Activated CD4-positive, alpha-beta T cell treated with anti-CD3 and anti-CD28 coated beads, Interleukin-2, amount 50 U/mL, for 4 hours (primary cell): ENCODE measurements at places on chromosomes 3 and 15.
A peak's percentile ranks its signal among the peaks of the same experiment; 100 is the strongest.

DNA sequence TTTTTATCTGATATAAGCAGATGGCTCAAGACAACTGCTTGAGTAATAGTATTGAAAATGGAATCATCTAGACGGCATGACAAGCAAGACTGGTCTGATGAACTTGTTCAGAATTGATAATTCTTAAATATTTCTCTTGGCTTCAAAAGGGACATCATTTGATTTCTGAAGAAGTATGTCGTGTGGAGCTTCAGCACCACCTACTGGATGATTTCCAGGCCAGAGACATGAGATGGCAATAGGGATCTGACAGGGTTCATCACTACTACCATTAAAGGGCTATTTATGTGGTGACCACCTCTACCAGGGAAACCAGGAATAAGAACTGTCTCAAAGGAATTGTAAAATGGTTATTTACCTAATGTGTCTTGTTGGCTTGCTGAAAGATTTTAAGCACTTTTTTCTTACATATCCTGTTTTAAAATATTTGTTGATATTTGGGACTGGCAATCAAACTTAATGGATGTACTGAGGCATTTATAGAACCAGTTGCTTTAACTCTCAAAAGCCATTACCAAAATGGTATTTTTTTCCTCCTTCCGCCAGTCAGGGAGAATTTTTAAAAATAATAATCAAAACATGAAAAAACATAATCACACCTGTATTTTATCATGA lies 99.5 kb upstream of the FAM98B start:
- DNase-seq, result peak; percentile 41

DNA sequence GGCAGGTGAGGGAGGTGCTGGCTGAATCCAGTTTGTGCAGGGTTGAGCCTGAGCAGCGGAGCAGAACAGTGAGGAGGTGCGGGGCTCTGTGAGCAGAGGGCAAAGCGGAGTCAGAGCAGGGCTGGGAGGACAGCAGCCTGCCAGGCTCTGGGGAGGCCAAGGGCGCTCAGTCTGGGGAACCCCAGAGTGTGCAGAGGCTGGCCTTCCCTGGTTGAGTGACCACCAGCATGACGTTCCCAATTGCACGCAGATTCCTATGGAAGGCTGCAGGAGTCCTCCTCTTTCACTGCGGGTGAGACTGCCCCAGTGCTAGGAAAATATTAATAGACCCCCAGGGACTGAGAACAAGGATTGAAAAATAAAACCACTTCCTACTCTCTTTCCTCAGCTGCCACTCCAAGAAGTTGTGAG lies 13.2 kb downstream of the MRAS start:
- DNase-seq, result no peak

DNA sequence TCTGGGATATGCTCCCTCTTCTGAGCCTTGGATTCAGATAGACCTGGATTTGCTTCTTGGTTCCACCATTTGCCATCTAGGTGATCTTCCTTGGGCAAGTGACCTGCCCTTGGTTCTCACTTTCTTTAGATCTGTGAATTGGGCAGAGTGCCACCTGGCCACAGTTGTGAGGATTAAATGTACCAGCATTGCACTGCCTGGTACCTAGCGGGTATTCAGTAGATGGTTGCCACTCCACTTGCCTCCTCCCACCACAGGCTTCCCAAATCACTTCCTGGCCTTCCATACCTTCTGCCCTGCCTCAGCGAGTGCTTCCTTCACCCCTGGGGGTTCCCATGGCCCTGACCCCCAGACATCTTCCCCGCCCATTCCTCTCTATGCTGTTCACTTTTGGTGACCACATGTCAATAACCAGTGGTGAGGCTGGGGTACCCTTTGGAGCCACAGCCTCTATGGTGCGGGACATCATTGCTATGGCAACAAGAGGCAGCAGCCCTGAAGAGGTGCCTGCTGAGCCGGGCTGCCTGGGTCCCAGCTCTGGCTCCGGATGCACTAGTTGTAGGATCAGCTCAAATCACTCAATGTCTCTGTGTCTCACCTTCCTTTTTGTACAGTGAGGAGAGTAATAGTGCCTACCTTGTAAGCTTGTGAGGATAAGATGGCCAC lies 40.5 kb downstream of the CMTM7 start:
- no peak for DNase-seq

GRCh38 chr3:6791161-6791560 lies 69.8 kb upstream of the GRM7 start:
- no peak for DNase-seq

DNA sequence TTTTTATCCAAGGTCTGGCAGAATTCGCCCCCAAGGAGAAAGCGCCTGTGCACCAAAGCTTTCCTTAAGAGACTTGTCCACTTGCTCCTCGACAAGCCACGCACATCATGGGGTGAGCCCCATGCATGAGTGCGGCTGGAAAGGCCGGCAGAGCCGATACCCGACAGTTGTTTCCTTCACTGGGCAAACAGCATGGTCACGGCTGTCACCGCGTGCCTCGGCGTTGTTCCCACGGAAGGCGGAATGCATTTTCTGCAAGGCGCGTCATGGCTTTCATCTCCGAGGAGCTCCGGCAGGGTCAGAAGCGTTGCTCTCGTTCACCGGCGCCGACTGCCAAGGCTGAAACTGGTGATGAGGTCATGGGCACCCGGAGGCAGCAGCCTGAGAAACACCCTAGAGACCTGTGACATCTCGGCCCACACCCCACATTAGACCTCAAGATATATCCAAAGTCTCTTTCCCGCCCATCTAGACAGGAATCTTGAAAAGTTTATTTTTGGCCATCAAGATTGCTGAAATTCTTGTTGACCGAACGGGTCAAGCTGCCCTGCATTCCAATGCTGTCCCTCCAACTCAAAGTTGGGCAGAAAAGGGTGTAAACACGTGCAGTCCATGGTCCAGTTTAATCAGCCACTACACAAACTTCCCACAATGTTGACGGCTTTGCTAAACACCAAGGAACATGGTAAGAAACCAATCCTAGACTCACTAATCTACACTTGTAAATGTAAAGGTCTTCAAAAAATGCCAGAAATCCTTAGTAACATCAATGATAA lies 604 bp upstream of the TJP1 start:
- no peak for DNase-seq

- no peak for DNase-seq
These were observed 7.9 kb downstream of the P4HTM start for GRCh38 chr3:48997714-48998637.

DNA sequence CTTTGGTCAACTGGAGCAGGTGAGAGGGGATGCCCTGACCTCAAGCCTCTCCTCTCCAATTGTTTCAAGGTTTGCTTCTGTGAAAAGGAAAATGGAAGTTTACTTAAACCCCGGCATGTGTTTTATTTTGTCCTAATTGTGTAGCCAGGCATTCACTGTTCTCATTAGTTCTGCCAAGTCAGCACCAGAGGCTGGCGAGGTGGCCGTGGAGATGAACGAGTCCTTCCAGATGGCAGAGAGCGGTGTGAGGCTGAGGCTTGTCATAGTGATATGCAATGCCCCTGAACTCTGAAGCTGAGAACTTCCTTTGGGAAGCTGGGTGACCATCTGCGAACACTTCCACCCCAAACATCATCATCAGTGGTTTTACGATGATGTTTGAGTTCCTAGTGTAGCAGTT lies 199.6 kb downstream of the TJP1 start:
- no peak for DNase-seq

GRCh38 chr3:122679882-122680474 lies 661 bp upstream of the PARP14 start:
- no peak for DNase-seq

GRCh38 chr3:191952609-191953008 lies 491.6 kb downstream of the PYDC2 start:
- DNase-seq, result no peak

DNA sequence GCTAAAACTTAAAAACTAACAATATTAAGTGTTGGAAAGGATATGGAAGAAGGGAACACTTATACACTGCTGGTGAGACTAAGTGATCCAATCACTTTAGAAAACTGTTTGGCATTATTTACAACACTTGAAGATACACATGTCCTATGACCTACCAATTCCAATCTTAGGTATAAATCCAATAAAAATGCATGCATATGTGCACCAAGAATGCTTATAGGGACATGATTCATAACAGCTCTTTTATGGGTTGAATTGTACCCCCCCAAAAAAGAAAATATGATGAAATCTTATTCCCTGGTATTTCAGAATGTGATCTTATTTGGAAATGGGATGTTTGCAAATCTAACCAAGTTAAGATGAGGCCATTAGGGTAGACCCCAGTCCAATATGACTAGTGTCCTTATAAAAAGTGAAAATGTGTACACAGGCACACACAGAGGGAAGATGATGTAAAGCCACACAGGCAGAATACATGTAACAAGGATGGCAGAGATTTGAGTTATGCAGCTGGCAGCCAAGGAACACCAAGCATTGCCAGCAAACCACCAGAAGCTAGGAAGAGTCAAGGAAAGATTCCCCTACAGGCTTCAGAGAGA lies 15.3 kb downstream of the CCR8 start:
- DNase-seq, result no peak

GRCh38 chr3:51953445-51953844 lies 1.7 kb upstream of the GPR62 start:
- DNase-seq, result no peak

DNA sequence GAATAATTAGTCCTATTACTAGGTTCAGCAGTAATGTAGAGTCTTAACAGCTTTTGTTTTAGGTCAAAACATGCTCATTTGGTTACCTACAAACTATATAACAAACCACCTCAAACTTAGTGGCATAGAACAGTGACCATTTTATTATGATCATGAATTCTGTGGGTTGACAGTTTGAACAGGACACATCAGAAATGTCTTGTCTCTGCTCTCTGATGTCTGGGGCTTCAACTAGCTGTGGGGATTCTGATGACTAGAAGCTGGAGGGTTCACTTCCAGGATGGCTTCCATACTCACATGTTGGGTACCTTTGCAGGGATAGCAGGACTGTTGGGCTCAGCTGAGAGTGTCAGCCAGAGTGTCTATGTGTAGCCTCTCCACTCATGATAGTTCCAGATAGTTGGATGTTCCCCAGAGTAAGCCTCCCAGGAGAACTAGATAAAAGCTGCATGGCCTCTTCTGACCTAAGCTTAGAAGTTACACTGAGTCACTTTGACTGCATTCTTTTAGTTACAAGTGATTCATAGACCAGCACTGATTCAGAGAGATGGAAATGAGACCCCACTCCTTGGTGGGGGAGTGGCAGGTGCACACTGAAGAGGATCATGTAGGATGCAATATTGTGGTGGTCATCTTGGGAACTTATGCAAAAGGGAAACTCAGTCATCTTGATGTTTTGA lies 32.6 kb downstream of the PLCL2 start:
- DNase-seq, result no peak

DNA sequence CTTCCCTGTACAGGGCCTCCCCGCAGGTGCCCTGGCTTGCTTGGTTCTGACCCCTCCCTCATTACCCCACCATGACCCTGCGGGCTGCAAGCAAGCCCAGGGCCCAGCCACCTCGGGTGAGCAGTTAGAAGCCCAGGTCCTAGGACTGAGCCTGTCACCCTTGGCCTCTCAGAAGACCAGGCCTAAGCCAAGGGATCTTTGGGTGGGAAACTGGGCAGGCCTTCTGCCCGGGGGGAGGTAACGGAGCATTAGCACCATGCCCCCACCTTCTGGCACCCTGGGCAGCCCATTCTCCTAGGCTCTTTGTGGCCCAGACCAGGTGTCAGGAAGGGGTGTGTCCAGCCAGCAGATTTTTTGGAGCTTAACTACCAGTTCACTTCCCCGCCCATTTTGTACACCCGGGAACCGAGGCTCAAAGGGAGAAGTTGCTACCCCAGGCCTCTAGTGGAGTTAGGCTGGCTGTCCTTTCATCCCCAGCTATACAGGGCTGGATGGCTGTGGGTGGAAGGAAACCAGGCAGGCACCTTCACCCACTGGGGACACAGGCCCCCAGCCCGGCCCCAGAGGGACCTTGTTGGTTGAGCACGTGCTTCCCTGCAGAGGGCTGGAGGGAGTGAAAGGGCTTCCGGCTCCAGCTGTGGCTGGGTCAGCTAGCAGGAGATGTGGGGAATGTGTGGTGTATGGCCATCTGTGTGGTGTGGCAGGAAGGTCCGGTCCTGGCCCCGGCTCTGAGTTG lies 1.4 kb downstream of the CSK start:
- DNase-seq, result no peak

DNA sequence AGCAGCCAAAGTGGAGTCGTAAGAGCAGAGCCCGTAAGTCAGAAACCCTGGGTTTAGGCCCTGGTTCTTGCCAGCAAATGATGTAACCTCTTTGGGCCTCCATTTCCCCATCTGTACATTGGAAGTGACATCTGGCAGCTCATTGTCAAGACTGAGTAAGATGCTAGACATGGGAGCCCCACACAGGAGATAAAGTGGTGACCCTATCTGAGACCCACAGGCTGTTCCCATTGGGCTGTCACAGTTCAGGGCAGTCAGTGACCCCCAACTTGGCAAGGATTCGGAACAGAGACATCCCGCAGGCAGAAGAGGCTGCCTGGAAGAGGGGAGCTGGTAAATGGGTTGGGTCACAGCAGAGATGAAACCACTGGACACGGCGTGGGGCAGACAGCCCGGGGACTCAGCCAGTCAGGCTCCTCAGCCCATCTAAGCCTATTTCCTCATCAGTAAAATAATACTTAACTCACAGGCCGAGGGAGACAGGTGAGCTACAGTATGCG lies 1.8 kb downstream of the CLN6 start:
- DNase-seq, result no peak

GRCh38 chr3:99599894-99600293 lies 38.5 kb upstream of the COL8A1 start:
- no peak for DNase-seq

DNA sequence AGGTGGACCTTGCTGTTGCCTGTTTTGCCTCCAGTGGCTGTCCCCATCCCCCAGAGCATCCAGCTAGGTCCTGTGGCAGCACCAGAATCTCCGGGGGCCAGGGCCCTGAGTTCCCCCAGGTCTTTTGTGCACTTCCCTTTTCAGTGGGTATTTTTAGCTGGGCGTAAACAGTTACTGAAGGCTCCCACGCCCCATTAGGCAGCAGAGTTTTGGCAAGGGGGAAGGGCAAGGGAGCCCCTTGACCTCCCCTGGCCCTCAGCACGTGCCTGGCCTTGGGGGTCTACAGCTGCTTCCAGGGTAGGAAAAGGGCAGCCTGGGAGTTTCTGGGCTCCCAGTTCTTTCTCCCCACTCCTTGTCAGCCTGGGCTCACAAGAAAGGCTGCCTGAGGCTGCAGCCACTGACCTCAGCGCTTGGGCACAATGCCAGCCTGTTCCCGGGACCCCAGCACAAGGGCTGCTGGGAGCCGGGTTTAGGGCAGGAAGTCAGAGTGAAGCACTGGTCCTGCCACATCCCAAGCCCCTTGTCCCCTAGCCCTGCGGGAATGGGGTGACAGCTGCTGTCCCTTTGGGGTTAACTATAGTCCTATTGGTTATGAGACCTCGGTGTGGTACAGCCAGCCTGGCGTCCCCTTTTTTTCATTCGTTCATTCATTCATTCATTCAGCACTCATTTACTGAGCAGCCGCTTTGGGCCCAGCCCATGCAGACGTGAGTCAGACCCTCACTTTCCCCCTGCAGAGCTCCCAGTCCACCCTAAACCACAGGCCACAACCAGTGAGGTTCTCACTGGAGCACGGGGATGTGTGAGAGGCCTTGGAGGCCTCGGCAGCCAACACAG lies 8.4 kb downstream of the CSK start:
- no peak for DNase-seq
